ENCODE measurements at places on chromosomes 16 and 17.

DNA sequence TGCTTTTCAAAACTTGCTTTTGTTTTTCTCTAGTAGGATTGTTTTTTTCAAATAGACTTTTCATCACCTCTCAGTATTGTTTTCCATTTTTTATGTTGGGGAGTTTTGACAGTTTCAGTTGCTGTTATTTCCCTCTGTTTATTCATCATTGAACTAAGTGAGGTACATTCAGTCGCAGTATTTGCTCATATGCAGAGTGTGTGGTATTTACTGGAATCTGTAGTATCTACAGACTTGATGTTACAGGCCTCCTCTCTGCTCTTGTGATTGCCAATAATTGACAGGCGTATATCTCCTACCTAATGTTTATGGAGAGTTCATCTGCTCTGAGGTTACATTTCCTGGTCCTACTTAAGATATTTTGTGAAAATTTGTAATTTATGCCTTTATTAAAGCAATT is 49.6 kb downstream of the COX10 start:
- no peak for DNase-seq

DNA sequence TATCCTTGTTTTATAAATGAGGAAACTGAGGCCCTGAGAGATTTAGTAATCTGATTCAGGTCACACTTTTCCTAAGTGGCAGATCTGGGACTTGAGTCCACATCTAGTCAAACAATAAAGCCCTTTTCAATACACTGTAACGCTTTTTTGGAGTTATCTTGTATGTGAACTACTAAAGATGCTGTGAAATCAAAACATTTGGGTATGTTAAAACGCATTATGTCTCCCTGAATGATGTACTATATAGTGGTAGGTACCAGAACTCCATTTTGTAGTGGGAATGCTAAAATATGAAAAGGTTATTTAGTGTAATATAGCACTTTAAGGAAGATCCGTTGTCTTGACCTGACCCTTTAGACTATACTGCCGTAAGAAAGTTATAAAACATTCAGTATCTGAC is 57.2 kb downstream of the NACA2 start:
- DNase-seq: no peak

DNA sequence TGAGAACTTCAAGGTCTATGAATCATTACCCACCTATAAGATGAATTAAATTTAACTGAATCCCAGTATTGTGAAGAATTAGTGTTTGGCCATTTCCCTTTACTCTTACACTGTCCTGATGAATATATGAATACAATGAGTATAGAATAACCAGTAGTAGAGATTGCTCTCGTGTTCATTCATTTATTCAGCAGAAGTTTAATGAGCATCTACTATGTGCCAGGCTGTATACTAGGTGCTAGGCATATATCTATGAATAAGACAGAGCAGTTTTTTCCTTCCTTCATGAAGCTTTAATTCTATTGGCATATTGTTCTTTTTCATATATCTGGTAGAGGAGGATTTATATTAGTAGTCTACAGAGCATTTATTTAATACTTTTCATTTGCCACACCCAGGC is 6.0 kb downstream of the GOSR1 start:
- no peak for DNase-seq

- no peak for DNase-seq
Measured at GRCh38 chr16:946048-946395, 24.8 kb downstream of the LMF1 start.

- no peak for DNase-seq
Measured at GRCh38 chr16:78552716-78553115, 453.3 kb downstream of the WWOX start.

GRCh38 chr17:9104370-9105041 is 83.2 kb downstream of the NTN1 start:
- no peak for DNase-seq

DNA sequence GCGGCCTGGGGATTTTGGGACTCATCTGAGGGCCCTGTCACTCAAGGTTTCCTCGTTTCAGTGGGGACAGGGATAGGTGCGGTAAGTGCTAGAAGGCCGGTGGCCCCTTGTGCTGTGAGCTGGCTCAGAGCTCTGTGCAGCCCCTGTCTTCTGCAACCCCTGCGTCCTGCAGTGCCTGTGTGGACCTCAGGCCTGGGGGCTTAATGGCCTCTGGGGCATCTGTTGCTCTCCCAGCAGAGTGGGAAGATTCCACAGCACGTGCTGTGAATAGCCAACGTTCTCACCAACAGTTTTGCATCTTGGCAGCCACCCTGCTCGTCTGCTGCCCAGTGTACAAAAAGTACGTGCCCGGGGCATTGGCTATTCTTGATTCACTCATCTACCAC is 4.9 kb downstream of the FOXC2 start:
- no peak for DNase-seq

GRCh38 chr17:67211742-67212141 is 33.3 kb downstream of the HELZ start:
- no peak for DNase-seq

DNA sequence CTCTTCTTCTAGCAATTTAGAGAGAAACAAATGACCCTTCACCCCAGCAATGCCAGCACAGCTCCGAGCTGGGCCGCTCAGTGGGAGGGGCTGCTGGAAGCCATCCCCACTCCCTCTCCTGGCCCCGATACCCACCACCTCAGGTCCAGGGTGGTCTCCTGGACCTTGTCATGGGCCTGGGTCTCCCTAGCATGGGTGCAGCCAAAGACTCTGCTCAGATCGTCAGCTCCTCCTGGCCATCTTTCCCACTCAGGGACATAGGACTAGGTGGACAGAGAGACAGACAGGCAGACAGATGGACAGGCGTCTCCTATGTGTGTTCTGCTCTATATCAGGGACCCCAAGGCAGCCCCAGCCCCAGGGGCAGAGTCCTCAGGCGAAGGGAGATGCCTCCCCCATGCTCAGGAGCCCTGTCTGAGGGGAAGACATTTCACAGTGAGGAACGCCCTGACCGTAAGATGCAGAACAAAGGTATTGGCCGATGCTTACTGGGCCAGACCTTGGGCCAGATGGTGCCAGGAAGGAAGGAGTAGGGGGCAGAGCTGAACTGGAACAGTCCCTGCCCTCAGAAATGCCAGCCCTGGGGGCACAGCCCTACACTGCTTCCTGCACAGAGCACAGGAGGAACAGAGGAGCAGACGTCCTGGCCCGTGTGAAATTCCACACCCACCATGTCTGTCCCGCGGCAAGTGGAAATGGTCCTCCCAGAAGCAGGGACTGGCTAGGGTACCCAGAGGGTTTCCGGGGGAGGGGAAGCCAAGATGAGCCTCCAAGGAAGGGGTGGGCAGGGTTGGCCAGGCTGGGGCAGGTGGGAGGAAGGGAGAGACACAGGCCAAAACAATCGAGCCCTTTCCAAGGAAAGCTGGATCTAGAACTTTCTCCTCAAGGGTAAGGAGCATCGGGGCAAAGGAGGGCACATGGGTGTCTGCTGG is 13.0 kb downstream of the PITPNM3 start:
- DNase-seq: no peak

GRCh38 chr16:13194766-13195165 is 293.4 kb downstream of the SHISA9 start:
- DNase-seq: no peak

DNA sequence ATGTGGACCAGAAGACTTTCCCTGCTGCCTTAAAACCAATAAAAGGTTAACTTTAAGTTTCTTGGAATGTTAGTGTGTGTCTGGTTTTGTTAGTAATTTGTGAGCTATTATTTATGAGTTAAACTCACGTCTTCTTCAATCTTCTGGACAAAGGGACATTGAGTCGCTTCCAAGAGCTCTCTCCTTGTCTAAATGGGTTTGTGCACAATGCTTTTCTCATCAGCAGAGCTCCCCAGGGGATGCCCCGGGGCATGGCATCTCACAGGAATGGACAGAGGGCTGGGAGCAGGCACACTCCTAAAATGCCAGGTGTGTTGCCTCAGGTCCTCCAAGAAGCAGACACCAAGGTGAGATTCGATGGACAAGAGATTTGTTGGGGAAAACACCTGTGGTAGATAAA is 90.5 kb downstream of the RGS9 start:
- DNase-seq: no peak

GRCh38 chr16:85327731-85328675 is 215.7 kb upstream of the CIBAR2 start:
- DNase-seq: peak; percentile 21

DNA sequence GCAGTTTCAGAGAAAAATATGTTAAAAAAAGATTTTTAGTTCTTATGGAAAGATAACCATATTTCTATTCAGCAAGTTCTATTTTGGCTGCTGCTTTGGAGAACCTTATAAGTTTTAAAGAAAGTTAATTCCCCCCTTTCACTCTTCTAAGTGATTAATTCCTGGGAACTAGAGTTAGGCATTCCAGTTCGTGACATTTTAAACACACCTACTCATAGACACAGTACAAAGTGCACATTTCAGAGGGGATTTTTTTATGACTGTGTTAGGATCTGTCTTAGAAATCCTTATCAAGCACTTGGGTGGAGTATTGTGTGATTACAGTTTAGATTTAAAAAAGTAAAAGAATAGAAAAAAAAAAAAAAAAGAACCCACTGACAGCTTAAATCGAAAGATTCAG is 3.5 kb upstream of the CDH11 start:
- no peak for DNase-seq

DNA sequence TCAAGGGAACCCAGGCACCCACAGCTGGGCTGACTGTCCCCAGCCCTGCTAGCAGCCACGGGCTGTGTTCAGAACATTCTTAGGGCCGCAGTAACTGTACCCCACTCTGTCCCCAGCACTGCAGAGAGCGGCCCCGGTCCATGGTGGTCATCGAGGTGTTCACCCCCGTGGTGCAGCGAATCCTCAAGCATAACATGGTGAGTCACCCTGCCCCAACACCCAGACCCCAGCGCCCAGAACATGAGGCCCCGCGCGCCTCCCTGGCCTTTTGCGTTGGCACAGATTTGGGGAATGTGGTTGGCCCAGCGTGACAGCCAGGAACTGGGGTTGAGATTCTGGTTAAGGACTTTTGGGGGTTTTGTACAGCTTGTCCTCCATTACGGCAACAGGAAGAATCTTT is 114.9 kb upstream of the PLCG2 start:
- no peak for DNase-seq

GRCh38 chr17:9315360-9315759 is 260.3 kb downstream of the STX8 start:
- no peak for DNase-seq

- DNase-seq: no peak
Measured at GRCh38 chr17:76710863-76711611, at the start of gene MXRA7. TSS of gene MXRA7 (minus strand) at chr17:76710965. CDS start at chr17:76710946, 19 bp downstream.

GRCh38 chr17:76716839-76717215 is 6.1 kb upstream of the MXRA7 start:
- DNase-seq: no peak

- DNase-seq: peak; percentile 21
Measured at GRCh38 chr17:18992454-18993130, 12.0 kb downstream of the FAM83G start.

- no peak for DNase-seq
Measured at GRCh38 chr16:1639860-1640259, 27.7 kb downstream of the CRAMP1 start.

- no peak for DNase-seq
Measured at GRCh38 chr16:51416926-51417325, 265.9 kb upstream of the SALL1 start.

DNA sequence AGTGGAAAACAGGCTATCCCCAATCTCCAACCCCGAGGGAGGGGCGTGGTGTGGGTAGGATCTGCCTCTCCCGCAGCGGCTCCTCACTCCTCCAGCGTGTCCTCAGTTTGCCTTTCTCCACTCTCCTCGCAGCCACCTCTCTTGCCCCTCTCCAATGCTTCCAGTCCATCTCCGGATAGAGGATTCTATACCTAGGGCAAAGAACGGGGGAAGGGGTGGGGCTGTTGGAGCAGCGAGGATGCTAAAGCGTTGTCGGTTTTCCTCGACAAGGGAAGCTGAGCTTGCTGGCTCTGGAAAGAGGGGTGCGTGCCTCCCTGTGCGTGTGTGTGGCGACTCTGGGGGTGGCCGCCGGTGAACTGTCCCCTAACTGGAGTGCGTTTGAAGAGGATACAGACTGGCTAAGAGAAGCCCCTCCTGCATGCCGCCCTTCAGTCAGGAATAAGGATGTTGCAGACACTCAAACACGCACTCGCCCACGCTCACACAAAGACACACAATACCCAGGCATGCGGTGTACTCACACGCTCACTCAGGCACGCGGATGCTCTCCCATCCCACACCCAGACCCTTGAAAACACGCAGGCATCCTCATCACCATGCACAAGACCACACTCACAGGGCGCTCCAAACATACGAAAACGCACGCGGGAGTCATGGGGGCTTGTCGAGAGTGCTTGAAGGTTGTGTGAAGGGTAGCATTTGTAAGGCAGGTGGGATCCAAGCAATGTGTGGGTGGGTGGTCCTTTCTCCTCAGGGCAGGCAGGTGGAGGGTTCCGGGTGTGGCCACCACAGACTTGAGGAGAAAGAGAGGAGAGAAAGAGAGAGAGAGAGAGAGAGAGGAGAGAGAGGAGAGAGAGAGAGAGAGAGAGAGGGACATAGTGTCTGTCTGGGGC is 655 bp upstream of the GPR139 start:
- no peak for DNase-seq

GRCh38 chr16:9500872-9501271 is 409.4 kb downstream of the HAPSTR1 start:
- no peak for DNase-seq

DNA sequence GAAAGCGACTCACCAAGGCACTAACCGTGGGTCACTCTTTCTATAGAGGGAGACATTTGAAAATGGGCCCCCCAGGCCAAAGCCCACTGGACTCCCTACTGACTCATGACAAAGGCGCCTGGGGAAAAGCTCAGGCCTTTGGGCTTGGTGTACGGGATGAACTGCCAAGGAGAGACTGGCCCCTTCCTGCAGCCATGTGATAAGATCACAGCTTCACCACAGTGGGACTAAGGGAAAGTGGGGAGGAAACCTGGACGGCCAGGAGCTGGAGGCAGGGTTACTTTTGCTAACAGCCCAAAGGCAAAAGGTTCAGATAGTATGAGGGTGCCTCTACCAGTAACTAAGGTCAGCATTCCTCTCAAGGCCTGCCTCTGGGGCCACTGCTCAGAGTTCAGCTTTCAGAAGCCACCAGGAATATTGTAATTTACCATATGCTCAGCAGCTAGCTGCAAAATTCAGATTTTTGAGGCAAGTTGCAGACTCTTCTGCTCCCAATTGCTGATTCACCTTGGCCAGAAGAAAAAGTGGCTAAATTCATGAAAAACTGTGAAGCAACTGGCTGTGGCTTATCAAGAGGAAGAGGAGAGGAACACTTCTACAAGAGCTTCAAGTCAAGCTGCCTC is 37.1 kb upstream of the SLC25A19 start:
- no peak for DNase-seq

DNA sequence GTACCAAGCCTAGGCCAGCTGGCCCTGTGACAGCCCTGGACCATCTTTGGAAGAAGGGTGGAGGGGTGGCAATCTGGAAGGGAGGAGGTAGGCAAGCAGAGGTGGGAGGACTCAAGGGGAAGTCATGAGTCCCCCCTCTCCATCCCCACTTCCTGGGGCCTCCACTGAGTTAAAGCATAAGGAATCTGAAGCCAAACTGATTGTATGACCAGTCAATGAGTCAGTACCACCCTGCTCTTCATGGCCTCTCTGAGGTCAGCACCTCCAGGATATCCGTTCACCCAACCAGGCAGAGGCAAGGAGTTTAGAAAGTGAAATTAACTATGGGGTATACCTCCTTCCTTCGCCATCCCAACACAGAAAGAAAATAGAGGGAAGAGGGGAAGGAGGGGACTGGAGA is 272.7 kb downstream of the SOX9 start:
- DNase-seq: no peak

- peak; percentile 92 for DNase-seq
Measured at GRCh38 chr17:50638966-50639713, 4.5 kb downstream of the ABCC3 start.

GRCh38 chr17:15012351-15012980 is 252.7 kb downstream of the PMP22 start:
- no peak for DNase-seq

GRCh38 chr17:39921323-39921722 is 2.9 kb upstream of the GSDMB start:
- no peak for DNase-seq

GRCh38 chr17:79255926-79256585 is 181.4 kb downstream of the ENGASE start:
- DNase-seq: no peak
